SW480 (cell line): ENCODE measurements at places on chromosomes 6 and 20.
A peak's percentile ranks its signal among the peaks of the same experiment; 100 is the strongest.

DNA sequence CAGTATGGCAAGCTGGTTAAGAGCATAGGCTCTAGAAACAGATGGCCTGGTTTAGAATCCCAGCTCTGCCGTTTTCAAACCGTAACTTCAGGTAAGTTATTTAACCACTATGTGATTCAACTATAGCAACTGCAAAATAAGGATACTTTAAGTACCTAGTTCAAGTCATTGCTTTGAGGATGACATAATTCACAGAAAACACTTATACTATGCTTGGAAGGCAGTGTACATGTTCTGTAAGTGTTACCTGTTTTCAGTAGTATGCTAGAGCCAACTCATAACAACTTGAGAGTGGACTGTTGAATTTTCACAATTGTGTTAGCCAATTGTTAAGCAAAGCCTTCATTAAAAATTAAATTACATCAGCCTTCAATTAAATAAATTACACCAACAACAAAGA, 134.8 kb upstream of the BEND6 start:
- DNase-seq = no peak

- no peak for DNase-seq
Measured at GRCh38 chr6:145350928-145351327, 384.4 kb downstream of the EPM2A start.

DNA sequence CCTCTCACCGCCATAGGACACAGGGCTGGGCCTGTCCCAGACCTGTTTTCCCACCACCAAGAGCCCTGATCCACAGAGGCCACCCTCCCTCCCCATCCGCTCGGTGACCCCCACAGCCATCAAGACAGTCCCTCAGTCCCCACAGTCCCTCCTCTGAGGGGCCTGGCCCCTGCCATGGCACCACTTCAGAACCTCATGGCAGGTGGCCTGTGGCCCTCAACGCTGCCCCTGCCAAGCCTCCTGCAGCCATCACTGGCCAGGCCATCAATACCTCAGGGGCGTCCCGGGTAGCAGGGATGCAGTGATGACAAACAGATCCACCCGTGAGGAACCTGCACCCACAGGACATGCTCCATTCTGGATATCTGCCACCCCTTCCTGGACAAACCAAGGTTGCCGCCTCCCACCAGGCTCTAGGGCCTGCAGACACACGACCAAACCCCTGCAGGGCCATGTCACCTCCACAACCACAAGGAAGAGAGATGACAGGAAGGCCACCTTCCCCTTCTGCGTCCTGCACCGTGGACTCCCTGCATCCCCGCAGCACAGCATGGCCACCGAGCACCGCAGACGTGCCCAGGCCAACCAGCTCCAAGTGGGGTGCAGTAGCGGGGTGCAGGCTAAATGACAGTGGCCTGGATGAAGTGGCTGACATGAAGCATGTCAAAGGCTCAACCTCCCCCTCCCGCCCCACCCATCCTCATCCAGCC, 14.0 kb downstream of the TAF4 start:
- no peak for DNase-seq

DNA sequence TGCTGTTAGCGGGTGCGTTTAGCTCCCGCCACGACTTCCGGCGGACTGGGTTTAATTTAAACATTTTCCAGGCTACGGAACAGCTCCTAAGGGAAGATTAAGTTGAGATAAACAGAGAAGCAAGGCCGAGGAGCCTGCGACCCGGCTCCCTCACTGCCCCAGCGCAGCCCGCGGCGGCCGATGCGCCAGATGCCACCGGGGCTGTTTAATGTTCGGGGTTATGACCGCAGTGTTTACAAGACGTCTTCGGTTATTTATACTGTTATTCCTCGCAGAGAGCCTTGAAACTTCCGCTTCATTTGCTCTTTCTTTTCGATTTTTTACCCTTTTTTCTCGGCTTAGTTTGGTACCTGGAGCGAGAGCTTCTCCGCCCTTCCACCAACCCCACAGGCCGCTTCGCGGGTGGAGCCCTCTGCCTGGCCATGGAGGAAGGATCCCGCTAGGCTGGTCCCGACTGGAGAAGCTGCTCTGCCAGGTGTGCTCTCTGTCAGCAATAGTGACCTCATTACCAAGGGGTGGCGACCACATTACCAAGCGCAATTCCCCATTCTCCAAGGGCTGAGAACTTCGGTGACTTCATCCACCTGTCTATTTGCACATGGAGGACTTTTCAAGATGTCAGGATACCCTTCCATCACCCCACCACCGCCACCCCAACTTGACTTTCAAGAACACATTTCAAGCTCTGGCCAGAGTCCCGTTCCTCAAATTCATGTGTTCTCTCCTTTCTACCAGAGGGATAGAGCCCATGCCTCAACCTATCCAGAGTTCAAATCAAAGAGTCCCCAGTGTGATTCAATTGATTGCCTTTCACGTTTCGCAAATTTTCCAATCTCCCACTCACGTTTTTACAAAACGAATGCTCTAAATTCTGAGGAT, 4.1 kb downstream of the TCF21 start:
- DNase-seq = no peak

DNA sequence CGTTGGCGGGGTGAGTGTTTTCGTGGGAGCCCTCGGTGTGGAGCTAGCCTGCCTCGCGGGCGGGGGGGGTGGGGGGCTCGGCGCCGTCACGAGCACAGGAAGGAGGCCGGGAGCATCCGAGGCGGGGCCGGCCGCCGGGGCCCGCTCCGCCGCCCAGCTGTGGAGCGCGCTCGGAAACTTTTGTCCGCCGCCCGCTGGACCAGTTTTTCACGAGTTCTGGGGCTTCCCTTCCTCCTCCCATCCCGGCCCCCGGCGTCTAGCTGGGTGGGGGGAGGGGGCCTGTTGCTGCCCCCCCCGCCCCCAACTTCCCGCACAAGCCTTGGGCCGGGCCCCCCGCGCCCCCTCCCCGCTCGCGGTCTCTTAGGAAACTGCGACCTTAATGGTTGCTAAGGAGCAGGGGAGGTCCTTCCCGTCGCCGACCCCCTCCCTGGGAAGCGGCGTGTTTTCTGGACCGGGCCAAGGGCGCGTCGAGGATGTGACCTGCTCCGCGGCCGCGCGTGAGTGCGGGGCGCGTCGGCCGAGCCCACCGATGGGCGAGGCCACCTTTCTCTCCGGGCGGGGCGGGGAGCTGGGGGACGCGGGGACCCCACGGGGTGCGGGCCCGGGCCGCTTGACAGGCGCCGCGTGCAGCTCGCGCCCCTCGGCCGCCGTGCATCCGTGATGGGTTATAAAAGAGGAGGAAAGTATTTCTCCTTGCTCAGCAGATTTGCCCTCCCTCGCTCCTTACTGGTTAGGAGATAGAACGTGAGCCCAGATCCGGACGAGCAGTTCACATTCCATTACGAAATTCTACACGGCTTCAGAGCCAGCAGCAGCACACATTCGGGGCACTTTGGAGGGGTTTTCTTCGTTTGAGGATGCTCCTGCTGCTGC, 1.4 kb downstream of the RREB1 start:
- peak; percentile 71 for DNase-seq
